Stimulated activated CD4-positive, alpha-beta T cell treated with anti-CD3 and anti-CD28 coated beads, Interleukin-4, amount 100 ng/mL, for 48 hours (primary cell): ENCODE measurements at places on chromosomes 1 and 21.
A peak's percentile ranks its signal among the peaks of the same experiment; 100 is the strongest.

DNA sequence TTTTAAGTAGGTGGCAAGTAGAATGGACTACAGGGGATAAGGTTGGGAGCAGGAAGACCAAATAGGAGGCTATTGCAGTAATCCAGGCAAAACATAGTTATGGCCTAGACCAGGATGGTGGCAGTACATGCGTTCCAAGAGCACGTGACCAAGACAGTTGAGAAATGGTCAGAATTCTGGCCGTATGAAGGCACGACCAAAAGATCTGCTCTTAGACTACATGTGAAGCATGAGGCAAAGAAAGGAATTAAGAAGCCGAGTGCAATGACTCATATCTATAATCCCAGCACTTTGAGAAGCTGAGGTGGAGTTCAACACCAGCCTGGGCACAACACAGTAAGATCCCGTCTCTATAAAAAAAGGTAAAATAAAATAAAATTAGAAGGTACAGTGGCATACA lies 71.3 kb downstream of the LUZP1 start:
- DNase-seq = no peak

DNA sequence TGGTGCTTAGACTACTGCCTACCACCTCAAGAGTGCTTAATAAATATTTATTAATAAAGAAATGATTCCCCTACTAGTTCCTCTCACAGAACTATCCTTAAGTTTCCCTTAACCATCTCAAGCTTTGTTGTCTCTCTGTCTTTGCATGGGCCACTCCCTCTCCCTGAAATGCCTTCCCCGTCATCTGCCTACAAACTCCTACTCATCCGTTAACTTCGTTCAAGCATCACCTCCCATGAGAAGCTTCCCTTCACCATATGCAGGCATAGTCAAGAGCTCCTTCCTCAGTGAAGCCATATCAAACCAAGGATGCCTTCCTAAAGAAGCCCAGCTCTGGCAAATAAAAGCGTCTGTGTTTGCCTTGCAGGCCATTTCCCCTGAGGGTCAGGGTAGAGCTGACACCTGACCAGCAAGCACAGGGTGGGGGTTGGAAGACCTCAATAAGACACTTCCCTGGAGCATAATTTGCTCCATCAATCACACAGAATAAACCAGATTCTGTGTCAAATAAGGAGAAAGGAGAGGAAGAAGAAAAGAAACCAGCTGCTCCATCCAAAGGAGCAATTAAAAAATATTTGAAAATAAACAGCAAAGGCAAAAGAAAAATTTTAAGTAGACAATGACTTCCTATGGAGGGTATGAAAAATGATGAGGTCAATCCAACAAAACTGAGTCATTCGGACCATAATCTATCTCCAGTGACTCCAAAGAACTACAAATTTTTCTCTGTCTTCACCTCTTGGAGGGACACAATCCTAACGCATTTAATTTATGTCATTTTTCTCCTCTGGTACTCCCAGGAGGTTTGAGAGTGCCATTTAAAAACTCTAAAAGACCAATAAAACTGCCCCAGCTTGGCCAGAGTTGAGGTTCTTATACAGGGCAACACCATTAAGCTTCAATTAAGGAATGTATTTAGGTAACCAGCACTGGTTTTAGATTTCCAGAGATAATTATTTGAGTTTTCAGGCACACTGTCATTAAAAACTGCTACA lies 303.6 kb downstream of the KCNH1 start:
- DNase-seq = no peak

DNA sequence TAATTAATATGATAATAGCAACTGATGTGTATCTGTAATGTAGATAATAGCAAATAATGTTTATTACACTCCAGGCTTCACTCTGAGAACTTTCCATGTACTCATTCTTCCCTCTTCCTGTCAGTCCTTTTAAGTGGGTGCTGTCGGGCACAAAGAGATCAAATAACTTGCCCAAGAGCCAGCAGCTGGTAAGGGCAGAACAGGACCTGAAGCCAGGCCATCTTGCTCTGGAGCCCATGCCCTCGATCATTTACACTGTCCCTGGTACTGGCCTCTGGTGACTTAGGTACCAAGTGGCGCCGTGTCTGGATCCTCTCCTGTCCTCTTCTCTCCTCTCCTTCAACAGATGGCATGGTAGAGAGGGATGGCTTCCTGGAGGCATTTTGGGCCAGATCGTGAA lies 97.2 kb downstream of the VPS13D start:
- no peak for DNase-seq

- DNase-seq = no peak
These were observed 43.1 kb upstream of the EPS8L3 start for GRCh38 chr1:109806733-109807400.

- no peak for DNase-seq
These were observed 54.1 kb upstream of the SLC45A1 start for GRCh38 chr1:8263791-8264190.

GRCh38 chr1:222732216-222733159 lies 4.5 kb upstream of the FAM177B start:
- no peak for DNase-seq

DNA sequence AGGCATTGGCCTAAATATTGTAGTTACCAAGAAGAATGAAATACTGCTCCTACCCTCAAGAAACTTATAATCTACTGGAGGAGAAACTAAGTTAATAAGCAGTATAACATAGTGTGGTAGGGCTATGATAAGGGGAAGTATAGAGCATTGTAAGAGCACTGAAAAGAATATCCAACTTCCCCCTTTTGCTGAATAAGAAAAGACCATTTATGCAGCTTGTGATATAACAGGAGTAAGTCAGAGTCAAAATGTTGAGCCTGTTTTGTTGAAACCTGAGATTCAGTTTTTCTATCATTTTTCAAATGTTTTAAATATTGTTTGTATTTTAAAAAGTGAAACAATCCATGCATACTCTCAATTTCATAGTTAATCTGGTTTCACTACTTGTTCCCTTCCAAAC lies 48.3 kb upstream of the FCRL4 start:
- DNase-seq = no peak

DNA sequence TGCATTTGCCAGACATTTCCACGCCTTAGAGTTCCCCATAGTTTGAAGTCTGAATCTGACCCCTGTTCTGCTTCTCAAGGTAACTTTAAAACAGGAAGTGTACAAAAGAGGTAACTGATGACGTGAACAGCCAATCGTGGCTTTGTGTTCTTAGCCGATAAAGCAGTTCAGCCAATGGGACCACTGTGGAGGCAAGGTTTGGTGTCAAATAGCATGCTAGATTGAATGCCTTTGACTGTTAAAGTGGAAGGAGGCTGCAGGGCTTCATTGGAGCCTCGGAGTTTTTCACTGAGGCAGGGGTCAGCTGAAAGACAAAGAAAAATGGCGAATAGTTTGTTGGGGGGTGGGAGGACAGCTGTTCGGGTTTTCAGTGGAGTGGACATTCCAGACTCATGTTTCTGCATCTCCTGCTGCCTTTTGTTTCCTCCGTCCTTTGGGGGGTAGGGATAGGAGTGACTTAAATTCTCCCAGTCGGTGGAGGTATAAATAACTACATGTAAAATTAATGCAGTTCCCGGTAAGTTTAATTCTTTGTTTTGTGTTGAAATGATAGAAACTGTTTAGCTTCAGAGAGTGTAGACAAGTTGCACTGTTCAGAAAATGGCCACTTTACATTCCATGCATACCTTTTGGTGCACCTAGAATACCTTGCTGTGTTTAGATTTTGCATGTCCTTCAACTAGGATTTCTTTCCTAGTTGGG lies 17.7 kb downstream of the NFYC start:
- DNase-seq = peak; percentile 42

DNA sequence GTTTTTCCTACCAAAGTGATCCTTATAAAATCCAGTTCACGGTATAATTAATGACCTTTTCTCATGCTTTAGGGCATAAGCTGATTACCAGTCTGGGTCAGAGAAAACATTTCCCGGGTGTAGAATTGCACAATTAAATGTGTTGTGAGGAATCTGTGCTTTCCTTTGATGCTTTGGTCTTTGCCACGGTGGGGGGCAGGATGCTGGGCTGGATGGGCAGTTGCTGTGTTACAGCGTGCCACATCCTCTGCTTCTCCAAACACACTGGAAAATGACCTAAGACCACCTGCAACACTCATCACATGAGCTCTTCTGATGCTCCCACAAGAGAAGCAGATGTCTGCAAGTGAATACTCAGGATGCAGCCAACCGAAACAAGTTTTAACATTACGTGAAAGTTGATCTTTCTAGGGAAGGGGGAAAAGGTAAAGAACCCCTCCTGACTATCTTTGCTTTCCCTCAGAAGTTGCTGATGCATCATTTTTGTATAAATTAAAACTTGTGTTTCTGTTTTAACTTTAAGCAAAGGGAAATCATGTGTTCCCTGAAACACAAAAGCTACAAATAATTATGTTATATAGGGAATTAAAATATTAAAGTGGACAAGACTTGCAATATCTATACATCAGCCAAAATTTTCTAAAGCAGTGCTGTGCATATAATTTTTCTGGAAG lies 515.3 kb upstream of the NR5A2 start:
- DNase-seq = no peak

DNA sequence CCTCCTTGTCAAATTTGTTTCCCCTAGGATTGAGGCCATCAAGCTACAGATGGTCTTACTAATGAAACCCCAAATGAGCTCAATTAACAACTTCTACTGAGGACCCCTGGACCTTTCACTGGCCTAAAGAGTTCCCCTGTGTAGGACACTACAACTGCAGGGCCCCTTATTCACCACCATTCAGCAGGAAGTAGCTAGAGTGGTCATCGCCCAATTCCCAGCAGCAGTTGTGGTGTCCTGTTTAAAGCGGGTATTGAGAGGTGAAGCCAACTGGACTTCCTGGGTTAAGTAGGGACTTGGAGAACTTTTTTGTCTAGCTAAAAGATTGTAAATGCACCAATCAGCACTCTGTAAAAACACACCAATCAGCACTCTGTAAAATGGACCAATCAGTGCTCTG lies 1466.9 kb downstream of the KCNT2 start:
- DNase-seq = no peak

GRCh38 chr21:14889080-14889810 lies 175.6 kb downstream of the NRIP1 start:
- DNase-seq = no peak
